CD4-positive, alpha-beta memory T cell (primary cell): ENCODE measurements at places on chromosomes 7 and 10. TPM values are rescaled to one million over a fixed set of nuclear protein-coding genes. Genes with fewer than 3 reads are reported as not detected.

GRCh38 chr10:118937226-118937625 lies 92.3 kb upstream of the NANOS1 start:
- no peak overlapping the region for H3K27ac ChIP-seq
- no peak for DNase-seq
- H3K4me1 ChIP-seq = no peaks in the 10 kb centered on the region
- no peak overlapping the region for H3K4me3 ChIP-seq

- H3K4me3 ChIP-seq = no peak overlapping the region
- H3K27ac ChIP-seq = no peak overlapping the region
- DNase-seq = no peak
- no peaks in the 10 kb centered on the region for H3K36me3 ChIP-seq
- no peaks in the 10 kb centered on the region for H3K27me3 ChIP-seq
Measured at GRCh38 chr7:36994456-36995112, 270.3 kb upstream of the AOAH start.

Gene CRTAC1
- not detected for total RNA-seq

Gene FRAT2
- 30.4 TPM for total RNA-seq

DNA sequence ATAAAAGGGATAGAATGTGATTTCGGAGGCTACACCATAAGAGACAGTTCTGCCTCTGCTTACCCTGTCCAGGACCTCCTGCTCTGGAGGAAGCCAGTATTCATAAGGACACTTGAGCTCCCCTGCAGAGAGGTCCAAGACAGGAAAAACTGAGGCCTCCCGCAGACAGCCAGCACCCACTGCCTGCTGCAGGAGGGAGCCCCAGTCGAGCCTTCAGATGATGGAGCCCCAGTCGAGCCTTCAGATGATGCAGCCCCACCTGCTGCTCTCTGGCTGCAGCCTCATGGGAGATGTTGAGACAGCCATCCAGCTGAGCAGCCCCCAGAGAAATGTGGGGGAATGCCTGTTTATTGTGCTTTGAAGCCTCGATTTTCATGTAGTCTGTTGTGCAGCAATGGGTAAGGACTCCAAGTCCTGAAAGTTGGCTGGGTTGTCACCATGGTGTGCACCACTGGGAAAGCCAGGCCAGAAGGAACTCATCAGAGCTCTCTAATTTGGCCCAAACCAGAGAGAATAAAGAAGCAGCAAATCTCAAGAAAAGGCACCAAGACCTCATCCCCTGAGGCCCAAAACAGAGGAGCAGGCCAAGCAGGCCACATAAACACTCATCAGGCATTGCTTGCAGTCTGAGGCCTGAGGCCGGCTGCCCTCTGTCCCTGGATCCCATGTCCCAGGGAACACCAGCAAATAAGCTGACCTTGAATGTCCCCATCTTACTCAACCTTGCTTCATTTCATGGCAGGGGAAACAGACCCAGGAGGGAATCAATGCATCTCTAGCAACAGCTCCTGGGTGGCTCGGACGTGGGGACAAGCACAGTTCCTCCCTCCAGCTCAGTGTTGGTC lies 30.9 kb downstream of the CALML5 start:
- DNase-seq = no peak
- no peaks in the 10 kb centered on the region for H3K4me1 ChIP-seq
- H3K27ac ChIP-seq = no peak overlapping the region
- no peaks in the 10 kb centered on the region for H3K36me3 ChIP-seq

GRCh38 chr7:2074691-2075090 lies 158.1 kb downstream of the MAD1L1 start:
- H3K36me3 ChIP-seq = no peaks in the 10 kb centered on the region
- no peaks in the 10 kb centered on the region for H3K27me3 ChIP-seq
- no peaks in the 10 kb centered on the region for H3K4me1 ChIP-seq
- DNase-seq = no peak
- H3K27ac ChIP-seq = no peak overlapping the region

DNA sequence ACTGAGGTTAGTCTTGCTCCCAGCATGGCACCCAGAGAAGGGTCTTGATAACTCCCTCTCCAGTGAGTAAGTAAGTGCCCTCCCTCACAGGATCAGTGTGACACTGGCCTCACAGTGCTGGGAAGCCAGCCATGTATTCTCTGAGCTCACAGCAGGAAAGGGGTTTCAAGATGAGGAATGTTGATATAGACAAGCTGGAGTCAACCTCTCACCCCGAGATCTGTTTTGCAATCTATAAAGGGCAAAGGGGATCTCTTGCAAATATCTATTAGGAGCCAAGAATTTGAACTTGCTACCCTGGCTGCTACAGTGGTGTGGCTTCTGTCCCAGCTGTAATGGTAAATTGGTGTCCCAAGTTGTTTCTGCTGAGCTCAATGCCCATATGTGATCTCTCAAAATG lies 70.2 kb upstream of the ADAM12 start:
- no peak overlapping the region for H3K27ac ChIP-seq
- no peaks in the 10 kb centered on the region for H3K4me1 ChIP-seq
- H3K36me3 ChIP-seq = no peaks in the 10 kb centered on the region
- no peaks in the 10 kb centered on the region for H3K27me3 ChIP-seq
- no peak for DNase-seq

- no peaks in the 10 kb centered on the region for H3K27me3 ChIP-seq
- H3K4me1 ChIP-seq = no peaks in the 10 kb centered on the region
- DNase-seq = peak; percentile 39
- peaks cover 6% of the 10 kb centered on the region for H3K36me3 ChIP-seq
Measured at GRCh38 chr10:74244097-74244685, 93.2 kb downstream of the ADK start.

DNA sequence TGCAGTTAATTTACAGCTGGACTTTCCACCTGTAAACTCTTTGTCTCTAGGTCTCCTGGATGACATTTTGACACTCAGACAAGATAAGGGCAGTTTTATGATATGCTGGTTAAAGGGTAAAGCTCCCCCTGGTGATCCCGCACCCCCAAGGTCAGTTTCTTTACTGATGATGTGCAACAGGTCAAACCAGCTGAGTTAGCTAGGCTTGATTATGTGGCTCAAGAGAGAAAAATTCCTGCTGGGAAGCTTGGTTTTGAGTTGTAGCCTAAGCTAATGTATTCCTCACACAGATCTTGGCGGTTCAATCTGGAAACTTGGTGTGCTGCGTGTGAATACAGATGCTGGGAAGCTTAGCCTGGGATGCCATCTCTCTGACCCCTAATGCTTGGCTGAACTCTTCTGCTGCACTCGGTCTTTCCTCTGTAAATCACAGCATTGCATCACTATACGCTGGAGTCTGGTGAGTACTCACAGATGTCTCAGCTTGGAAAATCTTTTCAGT lies 11.4 kb upstream of the AKR1D1 start:
- H3K36me3 ChIP-seq = no peaks in the 10 kb centered on the region
- H3K27ac ChIP-seq = no peak overlapping the region
- H3K27me3 ChIP-seq = no peaks in the 10 kb centered on the region
- DNase-seq = no peak

Gene RBP3
- not detected for total RNA-seq
